Heart left ventricle (tissue), 16 donors: ENCODE measurements at places on chromosomes 1 and 21. TPM values are rescaled to one million over a fixed set of nuclear protein-coding genes. Genes with fewer than 3 reads are reported as not detected.

- H3K27me3 ChIP-seq = no peaks in the 10 kb centered on the region
- H3K27ac ChIP-seq = no peak overlapping the region
- peak overlapping the region; percentile 0 for H3K4me3 ChIP-seq
- no peak for DNase-seq
- H3K4me1 ChIP-seq = peaks cover 16% of the 10 kb centered on the region
- no peaks in the 10 kb centered on the region for H3K36me3 ChIP-seq
Observed at GRCh38 chr1:151905070-151905442, 4.3 kb downstream of the THEM4 start.

GRCh38 chr1:56135069-56135863 is 444.1 kb downstream of the PLPP3 start:
- DNase-seq = no peak
- H3K4me1 ChIP-seq = no peaks in the 10 kb centered on the region
- H3K27me3 ChIP-seq = no peaks in the 10 kb centered on the region
- H3K36me3 ChIP-seq = no peaks in the 10 kb centered on the region
- H3K27ac ChIP-seq = no peak overlapping the region

- peak; percentile 81 for DNase-seq
- H3K4me1 ChIP-seq = no peaks in the 10 kb centered on the region
- no peaks in the 10 kb centered on the region for H3K36me3 ChIP-seq
Observed at GRCh38 chr1:167043752-167044488, 46.3 kb downstream of the GPA33 start.

GRCh38 chr21:17725339-17725738 is 93.8 kb downstream of the C21orf91 start:
- H3K36me3 ChIP-seq = no peaks in the 10 kb centered on the region
- H3K4me1 ChIP-seq = peaks cover under 1% of the 10 kb centered on the region
- H3K4me3 ChIP-seq = no peak overlapping the region
- no peak for DNase-seq
- H3K27me3 ChIP-seq = no peaks in the 10 kb centered on the region

SAMD11 gene
- total RNA-seq = 0.96 TPM

DNA sequence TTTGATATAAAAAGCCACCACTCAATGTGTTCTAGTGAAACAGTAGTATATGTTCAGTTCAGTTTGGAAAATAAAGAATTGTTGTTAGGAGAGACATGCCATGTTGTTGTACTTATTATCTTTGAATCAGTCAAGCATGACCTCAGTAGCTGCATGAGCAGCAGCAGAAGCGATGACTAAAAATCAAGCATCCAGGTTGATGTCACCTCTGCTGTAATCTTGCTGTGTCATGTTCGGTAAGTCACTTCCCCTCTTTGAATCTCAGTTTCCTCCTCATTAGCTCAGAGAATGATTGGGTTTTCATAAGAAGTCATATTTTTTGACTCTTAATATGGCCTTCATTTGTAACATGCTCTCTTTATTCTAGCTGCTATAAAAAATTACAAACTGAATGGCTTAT is 428.4 kb upstream of the B3GALT2 start:
- H3K27ac ChIP-seq = no peak overlapping the region
- H3K27me3 ChIP-seq = no peaks in the 10 kb centered on the region
- DNase-seq = no peak
- no peaks in the 10 kb centered on the region for H3K4me1 ChIP-seq
- no peak overlapping the region for H3K4me3 ChIP-seq
- no peaks in the 10 kb centered on the region for H3K36me3 ChIP-seq

KRTAP12-2 gene
- total RNA-seq = not detected

DNA sequence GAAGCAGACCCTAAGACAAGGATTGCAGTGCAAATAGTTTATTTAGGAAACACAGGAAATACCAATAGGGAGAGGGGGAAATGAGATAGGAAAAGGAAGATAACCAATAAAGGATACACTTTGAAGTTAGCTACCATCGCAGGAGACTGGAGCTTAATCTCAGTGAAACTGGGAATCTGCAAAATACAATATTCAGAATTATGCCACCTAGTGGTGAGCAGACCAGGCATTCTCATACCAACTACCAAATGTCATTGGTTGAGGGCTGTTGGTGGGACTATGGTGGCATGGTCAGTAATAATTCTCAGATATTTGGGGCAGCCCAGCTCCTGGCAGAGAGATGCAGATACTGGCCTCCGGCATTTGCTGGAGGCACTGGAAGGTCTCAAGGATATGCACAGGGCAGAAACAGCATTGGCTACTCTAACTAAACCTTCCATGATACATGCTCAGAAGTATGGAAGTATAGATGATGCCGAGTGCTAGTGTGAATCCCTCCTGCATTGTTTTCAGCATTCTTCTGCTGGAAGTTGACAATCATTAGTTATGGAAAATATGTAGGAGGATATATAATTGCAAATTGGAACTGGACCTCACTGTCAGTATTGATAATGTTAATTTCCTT is 11.8 kb upstream of the ZFP69B start:
- H3K4me1 ChIP-seq = no peaks in the 10 kb centered on the region
- no peak overlapping the region for H3K27ac ChIP-seq
- no peak for DNase-seq
- H3K27me3 ChIP-seq = no peaks in the 10 kb centered on the region
- H3K36me3 ChIP-seq = no peaks in the 10 kb centered on the region

ALG6 gene
- 3.5 TPM for total RNA-seq

DNA sequence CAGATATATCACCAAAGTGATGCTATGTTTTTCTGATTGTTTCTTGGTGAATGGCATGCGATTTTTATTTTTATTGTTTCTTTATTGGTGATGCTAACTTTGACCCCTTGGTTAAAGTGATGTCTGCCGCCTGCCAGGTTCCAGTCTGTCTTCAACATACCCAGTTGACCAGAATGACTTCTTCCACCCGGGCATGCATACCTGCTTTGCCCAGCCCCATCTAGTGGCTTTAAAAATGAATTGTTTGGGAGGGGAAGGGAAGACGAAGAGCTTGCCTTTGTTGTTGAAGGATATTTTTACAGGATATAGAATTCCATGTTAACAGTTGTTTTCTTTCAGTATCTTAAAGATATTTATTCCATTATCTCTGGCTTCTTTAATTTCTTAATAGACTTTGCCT is 65.1 kb downstream of the ATG4C start:
- DNase-seq = no peak
- H3K27me3 ChIP-seq = no peaks in the 10 kb centered on the region
- H3K4me3 ChIP-seq = no peak overlapping the region
- peaks cover 33% of the 10 kb centered on the region for H3K36me3 ChIP-seq
- H3K27ac ChIP-seq = no peak overlapping the region

NBPF4 gene
- not detected for total RNA-seq

RPTN gene
- total RNA-seq = not detected

DPH5 gene
- 26.5 TPM for total RNA-seq

DNA sequence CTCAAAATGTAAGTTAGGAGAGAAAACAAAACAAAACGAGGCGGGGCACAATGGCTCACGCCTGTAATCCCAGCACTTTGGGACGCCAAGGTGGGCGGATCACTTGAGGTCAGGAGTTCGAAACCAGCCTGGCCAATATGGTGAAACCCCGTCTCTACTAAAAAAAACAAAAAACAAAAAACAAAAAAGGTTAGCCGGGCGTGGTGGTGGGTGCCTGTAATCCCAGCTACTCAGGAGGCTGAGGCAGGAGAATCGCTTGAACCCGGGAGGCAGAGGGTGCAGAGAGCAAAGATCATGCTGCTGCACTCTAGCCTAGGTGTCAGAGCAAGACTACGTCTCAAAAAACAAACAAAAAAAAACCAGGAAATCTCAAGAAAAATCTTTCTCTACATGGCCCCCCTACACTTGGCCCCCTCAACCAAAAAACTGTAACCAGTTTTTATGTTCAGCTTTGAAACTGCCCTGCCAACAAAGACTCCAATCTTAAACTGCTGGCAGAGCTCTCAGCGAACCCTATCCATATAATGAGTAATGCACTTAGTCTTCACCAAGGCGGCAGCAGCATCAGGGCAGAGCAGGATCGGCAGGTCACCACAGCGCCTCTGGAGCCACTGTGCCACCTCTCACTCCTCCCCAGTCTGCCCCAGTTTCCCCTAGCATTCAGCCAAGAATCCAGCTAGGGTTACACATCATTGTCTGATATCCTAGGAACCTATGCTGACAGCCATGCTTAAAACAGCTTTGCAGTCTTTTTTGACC is 71.7 kb downstream of the JAK1 start:
- H3K27ac ChIP-seq = no peak overlapping the region
- no peaks in the 10 kb centered on the region for H3K36me3 ChIP-seq
- peaks cover 43% of the 10 kb centered on the region for H3K4me1 ChIP-seq
- H3K27me3 ChIP-seq = no peaks in the 10 kb centered on the region

SEMA4A gene
- 0.75 TPM for total RNA-seq

GRCh38 chr1:225946803-225947202 is 5.8 kb upstream of the LEFTY2 start:
- no peak overlapping the region for H3K4me3 ChIP-seq
- no peak overlapping the region for H3K27ac ChIP-seq
- no peaks in the 10 kb centered on the region for H3K27me3 ChIP-seq
- H3K4me1 ChIP-seq = peaks cover 10% of the 10 kb centered on the region
- no peak for DNase-seq

DNA sequence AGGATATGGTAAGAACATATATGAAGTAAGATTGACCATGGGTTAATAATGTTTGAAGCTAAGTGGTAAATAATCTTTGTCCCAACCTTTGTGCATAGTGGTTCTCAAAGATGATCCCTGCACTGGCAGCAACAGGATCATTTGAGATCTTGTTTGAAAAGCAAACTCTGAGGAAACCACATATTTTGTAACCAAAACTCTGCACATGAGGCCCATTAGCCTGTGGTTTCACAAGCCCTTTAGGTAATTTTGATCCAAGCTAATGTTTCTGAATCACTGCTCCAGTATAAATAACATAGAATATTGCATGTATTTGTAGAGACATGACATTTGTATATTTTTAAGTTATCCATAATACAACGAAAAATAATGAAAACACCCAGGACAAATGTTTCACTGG is 147.9 kb upstream of the RGS18 start:
- H3K27me3 ChIP-seq = no peaks in the 10 kb centered on the region
- no peaks in the 10 kb centered on the region for H3K4me1 ChIP-seq
- no peaks in the 10 kb centered on the region for H3K36me3 ChIP-seq

DNA sequence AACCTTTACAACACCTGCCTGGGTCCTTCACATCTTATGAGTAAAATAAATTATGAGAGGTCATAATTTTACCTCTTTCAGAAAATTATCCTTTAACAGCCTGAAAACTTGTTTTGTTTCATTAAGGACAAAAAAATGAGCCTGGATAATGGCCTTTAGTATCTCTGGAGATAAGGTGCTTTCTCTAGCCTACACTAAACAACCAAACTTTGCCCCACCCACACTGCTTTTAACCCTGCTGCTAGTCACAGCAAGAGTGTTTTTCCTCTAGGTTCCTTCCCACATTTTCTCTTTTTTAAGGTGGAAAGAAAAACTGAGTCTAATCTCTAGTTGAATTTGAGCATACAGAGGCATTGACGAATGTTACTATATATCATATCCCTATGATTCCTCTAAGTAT is 101.7 kb upstream of the KRTAP19-8 start:
- no peak overlapping the region for H3K4me3 ChIP-seq
- H3K27ac ChIP-seq = no peak overlapping the region
- no peaks in the 10 kb centered on the region for H3K27me3 ChIP-seq
- no peaks in the 10 kb centered on the region for H3K36me3 ChIP-seq

GRCh38 chr21:19013916-19014315 is 610.3 kb upstream of the TMPRSS15 start:
- H3K27me3 ChIP-seq = no peaks in the 10 kb centered on the region
- H3K36me3 ChIP-seq = no peaks in the 10 kb centered on the region
- DNase-seq = no peak
- H3K4me1 ChIP-seq = no peaks in the 10 kb centered on the region
- H3K4me3 ChIP-seq = no peak overlapping the region
- no peak overlapping the region for H3K27ac ChIP-seq

DNA sequence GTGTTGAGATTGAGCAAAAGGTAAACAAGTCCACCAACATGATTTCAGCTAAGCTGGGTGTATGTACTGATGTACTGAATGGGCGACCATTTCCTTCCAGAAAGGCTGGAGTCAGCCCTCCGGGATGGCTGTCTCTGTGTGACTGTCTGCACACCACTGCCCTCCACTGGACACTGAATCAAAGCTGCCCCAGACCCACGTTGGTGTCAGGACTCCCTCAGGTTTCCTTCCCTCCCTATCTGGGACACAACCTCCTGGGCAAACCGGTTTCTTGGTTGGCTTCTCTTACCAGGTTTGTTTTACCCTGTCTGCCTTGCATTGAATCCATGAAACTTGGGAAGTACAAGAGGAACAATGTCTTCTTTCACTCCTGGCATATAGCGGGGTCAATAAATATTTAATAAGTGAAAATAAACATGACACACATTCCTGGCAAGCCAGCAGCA is 5.3 kb upstream of the SRP9 start:
- H3K4me1 ChIP-seq = peaks cover 26% of the 10 kb centered on the region
- no peak overlapping the region for H3K4me3 ChIP-seq
- H3K36me3 ChIP-seq = no peaks in the 10 kb centered on the region
- H3K27me3 ChIP-seq = no peaks in the 10 kb centered on the region
- DNase-seq = peak; percentile 90

GRCh38 chr1:32393832-32394140 is 455 bp downstream of the BSDC1 start:
- H3K36me3 ChIP-seq = peaks cover 41% of the 10 kb centered on the region
- peak overlapping the region; percentile 86 for H3K27ac ChIP-seq
- DNase-seq = no peak
- no peaks in the 10 kb centered on the region for H3K27me3 ChIP-seq
- peak overlapping the region; percentile 86 for H3K4me3 ChIP-seq

LENEP gene
- not detected for total RNA-seq

DNA sequence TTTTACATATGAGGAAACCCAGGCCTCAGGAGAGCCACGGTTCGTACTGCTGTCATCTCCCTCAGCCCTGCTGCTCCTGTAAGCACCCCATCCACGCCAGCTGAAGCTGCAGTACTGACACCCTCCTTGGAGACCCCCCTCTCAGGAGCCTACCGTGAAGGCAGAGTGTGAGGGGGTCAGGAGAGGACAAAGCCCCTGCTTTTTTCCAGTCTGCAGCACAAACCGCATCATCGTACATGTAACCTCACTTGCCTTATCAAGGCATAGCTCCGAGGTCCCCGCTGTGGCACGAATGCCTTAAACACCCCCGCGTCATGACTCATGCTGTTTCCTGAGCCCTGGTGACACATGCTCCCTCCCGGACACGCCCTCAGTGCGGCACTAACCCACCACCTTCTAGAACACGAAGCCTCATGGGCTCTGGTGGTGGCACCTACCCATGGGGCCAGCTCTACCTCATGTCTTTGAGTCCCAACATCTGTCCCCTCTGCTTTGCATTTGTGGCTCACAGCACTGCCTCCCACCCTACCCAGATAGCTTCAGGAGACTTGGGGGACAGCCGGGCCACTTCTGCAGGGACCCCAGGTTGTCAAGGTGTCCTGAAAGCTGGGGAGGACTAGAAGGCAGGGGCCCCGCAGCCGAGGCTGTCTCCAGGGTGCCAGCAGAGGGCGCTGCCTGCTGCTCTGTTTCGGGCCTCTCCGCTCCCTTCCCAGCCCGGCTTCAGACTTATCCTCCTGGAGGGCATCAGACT is 4.9 kb downstream of the SH3BGRL3 start:
- H3K4me3 ChIP-seq = no peak overlapping the region
- no peaks in the 10 kb centered on the region for H3K27me3 ChIP-seq
- H3K4me1 ChIP-seq = peaks cover 14% of the 10 kb centered on the region
- H3K36me3 ChIP-seq = no peaks in the 10 kb centered on the region
- H3K27ac ChIP-seq = peak overlapping the region; percentile 55
